Activated CD8-positive, alpha-beta memory T cell treated with anti-CD3 and anti-CD28 coated beads for 4 hours (primary cell): ENCODE measurements at places on chromosomes 2 and 18.

DNA sequence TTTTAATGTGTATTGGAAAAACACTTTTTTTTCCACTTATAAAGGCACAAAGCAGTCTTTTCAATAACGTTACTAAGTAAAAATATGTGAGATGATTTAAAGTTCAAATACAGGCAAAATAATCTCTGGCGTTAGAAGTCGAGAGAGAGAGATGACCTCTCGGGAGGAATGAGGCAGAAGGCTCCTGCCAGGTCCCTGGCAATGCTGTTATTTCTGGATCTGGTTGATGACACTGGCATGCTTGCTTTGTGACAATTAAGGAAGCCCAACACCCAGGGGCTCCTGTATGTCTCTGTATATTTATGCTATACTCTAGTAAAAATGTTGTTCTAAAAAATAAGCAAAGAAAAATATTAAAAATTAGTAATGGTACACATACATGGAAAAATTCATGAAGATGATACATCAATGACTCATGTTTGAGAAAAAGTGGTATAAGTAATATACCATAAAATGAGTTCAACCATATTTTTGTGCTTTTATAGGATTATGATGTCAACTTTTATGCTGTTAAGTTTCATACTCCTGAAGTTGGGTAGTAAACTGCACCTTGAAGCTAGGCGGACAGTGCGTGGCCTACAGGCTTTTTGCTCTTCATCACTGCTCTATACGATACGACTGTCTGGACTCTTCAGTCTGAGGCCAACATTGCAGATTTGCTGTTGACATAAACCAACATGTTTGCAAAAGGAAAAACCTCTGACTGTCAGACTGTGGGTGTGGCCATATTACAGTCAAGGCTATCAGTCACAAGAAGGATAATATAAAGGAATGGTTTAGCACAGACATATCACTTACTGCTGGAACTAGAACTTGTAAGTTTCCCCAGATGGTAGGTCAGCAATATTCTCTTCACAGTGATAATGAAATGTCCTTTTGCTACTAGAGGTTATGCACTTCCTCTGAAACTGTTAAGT lies 19.8 kb downstream of the VPS4B start:
- no peak for DNase-seq

GRCh38 chr2:200431996-200432705 lies 77.7 kb downstream of the KCTD18 start:
- DNase-seq = no peak

DNA sequence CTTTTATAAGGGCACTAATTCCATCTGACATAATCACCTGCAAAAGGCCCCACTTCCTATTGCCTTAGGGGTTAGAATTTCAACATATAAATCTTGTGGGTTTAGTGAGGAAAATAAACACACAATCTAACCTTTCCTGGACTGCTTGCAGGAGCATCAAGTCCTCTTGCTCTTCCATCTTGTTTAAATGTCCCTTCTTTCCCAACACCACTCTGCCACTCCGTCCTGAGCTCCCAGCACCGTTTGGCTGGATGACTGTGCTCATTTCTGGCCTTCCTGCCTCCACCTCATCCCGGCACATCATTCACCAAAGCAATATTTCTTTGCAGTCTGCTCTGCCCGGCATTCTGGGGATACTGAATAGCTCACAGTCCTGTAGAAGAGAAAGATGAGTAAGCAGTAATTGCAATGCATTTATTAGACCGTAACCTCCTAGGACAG lies 247.8 kb downstream of the BCL2 start:
- no peak for DNase-seq

GRCh38 chr18:59783138-59783537 lies 85.9 kb upstream of the CCBE1 start:
- DNase-seq = no peak

- no peak for DNase-seq
These were observed 11.0 kb downstream of the CAPG start for GRCh38 chr2:85399183-85399455.

DNA sequence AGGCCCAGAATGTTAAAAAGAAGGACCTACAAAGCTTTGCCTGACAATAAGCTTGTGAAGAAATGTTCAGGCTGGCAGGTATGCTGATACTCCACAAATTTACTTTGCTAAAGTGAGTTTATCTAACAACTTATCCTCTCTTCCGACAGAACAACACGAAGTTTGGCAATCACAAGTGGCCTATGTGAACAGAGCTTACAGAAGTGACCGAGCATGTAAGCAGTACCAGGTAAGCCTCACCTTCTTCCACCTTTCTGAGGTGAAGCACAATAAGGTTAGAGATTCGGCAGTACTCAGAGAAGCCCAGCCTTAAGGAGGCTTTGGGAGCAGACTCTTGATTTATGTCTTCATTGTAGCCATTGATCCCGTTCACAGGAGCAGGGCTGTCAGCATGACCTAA lies 9.0 kb upstream of the LCT start:
- DNase-seq = no peak

- DNase-seq = no peak
These were observed 53.3 kb downstream of the TRAPPC12 start for GRCh38 chr2:3432693-3433338.
